ENCODE measurements at places on chromosomes 6 and 20.

- peak; percentile 90 for DNase-seq
Measured at GRCh38 chr6:149922642-149923326, at the start of gene RAET1G. RAET1G (minus strand) TSS chr6:149923121; CDS start chr6:149923010, 111 bp downstream.

DNA sequence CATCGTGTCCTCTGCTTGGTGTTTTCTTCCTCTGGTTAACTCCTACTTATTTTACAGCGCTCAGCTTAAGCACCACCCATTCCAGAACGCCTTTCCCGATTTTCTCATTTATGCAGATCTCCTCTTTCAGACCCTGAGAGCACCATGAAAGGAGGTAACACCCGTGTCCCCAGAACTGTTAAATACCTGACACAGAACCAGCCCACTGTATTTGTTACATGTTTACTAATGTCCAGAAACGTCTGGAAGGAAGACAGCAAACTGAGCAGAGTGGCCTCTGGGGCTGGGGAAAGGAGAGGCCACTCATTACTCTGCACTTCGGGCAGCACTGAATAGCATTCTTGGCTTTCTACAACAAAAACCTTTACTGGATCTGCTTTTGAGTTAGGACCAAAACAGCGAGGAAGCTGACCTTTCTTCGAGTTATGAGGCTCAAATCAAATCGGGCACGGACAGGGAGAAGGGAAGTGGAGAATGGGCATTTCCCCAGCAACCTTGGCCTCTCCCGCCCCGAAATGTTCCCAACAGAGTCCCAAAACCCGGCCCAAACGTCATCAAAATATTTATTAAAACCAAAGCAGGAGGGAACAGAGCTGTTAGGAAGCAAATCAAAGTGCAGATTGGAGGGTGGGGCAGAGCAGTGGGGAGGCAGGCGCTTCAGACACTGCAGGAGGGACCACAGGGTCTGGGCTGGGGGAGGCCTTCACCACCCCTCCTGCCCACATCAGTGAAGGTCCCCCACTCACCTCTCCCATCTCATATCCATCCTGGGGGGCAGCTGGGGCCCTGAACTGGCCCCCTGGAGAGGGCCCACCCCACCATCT lies 1.1 kb upstream of the NECAB3 start:
- DNase-seq = no peak

DNA sequence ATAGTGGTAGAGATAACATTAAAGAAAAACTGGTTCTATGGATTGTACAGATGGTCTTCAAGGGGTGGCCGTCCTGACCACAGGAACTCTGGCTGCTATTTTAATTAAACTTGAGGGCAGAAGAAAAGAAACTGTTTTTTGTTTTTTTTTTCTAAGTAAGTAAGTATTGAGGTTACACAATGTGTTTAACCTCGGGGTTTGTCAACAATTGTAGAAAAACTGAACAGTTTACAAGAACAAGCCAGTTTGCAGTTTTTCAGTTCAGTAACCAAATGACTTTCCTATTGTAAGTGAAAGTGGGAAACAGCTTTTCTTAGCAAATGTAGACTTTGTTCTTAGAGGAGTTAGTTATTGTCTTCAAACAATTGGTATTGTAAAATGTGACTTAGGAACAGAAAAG lies 77.0 kb downstream of the PLCB1 start:
- DNase-seq = no peak

GRCh38 chr6:39169448-39170344 lies 54.7 kb upstream of the SAYSD1 start:
- DNase-seq = no peak

DNA sequence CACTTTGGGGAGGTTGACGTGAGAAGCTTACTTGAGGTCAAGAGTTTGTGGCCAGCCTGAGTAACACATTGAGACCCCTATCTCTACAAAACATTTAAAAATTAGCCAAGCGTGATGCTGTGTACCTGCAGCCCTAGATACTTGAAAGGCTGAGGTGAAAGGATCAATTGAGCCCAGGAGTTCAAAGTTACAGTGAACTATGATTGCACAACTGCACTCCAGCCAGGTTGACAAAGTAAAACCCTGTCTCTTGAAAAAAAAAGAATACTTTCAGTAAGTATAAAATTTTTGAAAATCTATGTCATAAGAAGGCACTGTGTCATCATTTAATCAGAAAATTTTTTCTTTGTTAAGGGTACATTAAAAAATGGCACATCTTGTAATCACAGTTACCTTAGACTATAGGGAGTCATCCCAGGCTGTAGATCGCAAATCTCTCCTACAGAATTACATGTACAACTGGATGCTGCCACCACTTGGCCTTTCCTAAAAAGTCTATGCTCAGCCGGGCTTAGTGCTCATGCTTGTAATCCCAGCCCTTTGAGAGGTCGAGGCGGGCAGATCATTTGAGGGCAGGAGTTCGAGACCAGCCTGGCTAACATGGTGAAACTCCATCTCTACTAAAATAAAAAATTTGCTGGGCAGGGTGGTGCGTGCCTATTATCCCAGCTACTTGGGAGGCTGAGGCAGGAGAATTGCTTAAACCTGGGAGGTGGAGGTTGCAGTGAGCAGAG lies 17.0 kb upstream of the MRS2 start:
- no peak for DNase-seq

- no peak for DNase-seq
Measured at GRCh38 chr6:84057908-84058307, 24.3 kb downstream of the MRAP2 start.

DNA sequence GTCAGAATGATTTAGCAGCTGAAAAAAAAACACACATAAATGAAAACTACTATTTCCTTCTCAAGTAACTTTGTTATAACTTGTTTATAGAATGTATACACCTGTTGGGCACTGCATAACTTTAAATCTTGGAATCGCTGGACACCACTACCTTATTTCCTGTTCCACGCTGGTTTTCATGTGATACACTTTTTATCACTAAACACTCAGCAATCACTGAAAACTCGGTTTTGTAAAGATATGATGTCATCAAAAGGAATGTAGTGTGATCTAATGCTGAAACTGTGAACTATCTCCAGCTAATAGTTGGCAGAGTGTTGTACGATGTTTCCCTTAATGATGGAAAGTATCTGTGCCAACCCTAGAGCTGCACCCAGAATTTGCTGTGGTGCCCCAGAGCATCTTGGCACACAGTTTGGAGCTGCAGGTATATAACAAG lies 127.9 kb downstream of the BACH2 start:
- DNase-seq = no peak

GRCh38 chr20:50589548-50590347 lies 79.6 kb downstream of the PTPN1 start:
- no peak for DNase-seq

DNA sequence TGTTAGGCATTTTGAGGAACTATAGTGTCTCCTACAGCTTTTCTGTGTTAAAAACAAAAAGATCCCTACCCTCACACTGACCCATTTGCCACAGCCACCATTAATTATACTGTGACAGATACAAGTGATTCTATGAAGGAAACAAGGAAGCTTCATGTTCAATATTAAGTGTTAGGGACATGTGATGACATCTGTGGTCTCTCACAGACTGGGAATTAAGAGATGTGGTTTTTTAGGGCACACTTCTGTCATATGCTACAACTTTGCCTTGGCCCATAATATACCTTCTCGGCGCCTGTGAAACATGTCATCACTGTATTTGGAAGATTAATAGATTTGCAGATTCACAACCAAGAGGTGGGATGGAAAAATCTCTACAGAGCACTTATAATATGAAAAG lies 102.9 kb upstream of the TCF21 start:
- DNase-seq = no peak

GRCh38 chr20:8996817-8997512 lies 71.9 kb upstream of the PLCB4 start:
- DNase-seq = no peak

GRCh38 chr6:31888276-31889258 lies 8.9 kb downstream of the EHMT2 start:
- peak; percentile 79 for DNase-seq

- no peak for DNase-seq
Measured at GRCh38 chr6:151498327-151498726, 4.5 kb downstream of the CCDC170 start.

Measured in activated CD4-positive, alpha-beta T cell treated with anti-CD3 and anti-CD28 coated beads for 36 hours (primary cell).